MM.1S (cell line): ENCODE measurements at places on chromosomes 1 and 21.

GRCh38 chr21:29190923-29191331, 60.5 kb downstream of the MAP3K7CL start:
- no peaks in the 10 kb centered on the region for H3K27me3 ChIP-seq
- no peak overlapping the region for H3K27ac ChIP-seq

- H3K27ac ChIP-seq = peak overlapping the region; percentile 84
- peaks cover 52% of the 10 kb centered on the region for H3K4me1 ChIP-seq
- H3K27me3 ChIP-seq = no peaks in the 10 kb centered on the region
- peak; percentile 89 for DNase-seq
Observed at GRCh38 chr21:43312751-43313169, 114.2 kb downstream of the SIK1 start.

DNA sequence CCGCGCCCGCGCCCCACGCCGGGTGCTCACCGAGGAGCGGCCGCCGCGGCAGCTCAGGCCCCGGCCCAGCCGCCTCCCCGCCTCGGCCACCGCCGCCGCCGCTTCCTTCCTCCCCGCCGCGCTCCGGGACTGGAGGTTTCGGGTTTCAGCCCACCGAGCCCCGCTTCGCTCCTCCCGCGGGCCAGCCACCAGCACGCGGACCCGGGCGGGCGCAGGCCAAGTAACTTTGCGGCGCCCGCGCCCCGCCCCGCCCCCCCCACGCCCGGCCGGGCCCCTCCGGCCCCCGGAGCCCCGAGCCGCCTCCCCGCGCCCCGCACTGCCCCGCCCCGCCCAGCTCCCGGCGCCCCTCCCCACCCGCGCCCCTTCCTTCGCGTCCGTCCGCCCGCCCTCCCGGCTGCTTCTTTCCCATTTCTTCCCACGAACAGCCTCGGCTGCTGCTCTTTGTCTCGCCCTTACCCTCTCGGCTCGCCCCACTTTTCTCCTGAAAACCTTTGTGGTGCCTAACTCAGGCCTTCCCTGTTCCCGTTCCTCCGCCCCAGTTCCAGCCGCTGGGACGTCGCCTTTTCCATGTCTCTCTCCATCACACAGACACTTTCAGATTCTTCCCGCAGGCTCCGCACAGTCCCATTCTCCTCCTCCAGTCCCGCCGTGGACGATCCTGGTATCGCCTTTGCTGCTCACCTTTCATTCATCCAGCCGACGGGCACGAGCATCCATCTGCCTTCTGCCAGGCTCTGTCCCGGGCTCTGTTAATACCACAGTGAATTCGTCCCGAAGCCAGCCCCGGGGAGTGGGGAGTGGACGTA, at the start of gene GPR161:
GPR161 (minus strand) TSS at position 222 of the 806 bp plus-strand sequence. CDS start 32,080 bp downstream, outside the sequence.
- peak within 1 kb of the TSS; percentile 81 for H3K4me3 ChIP-seq
- H3K36me3 ChIP-seq = no peaks in the 10 kb centered on the region
- H3K27me3 ChIP-seq = peaks cover 23% of the 10 kb centered on the region
- peak; percentile 32 for DNase-seq

GRCh38 chr1:8343464-8344001, 25.6 kb downstream of the SLC45A1 start:
- H3K27ac ChIP-seq = no peak overlapping the region
- H3K36me3 ChIP-seq = no peaks in the 10 kb centered on the region
- no peak for DNase-seq

DNA sequence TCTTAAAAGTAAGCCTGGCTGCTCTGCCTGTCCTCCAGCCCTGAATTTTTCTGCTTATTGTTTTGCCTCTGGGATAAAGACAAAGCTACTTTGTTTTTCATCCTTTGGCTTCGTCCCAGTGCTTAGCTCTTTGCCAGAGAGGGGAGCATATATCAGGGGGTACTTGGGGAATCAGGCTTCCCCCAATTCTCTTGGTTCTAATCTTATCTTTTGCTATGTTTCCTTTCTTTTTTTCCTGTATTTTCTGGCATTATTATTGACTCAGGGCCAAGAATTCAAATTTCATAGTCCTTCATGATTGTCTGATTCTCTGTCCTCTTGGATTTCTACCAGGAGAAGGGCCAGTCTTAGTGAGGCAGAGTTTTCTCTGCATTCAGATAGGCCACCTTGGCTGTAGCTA, 51.2 kb downstream of the GIPC2 start:
- H3K27me3 ChIP-seq = no peaks in the 10 kb centered on the region
- no peaks in the 10 kb centered on the region for H3K36me3 ChIP-seq
- no peak for DNase-seq
- no peak overlapping the region for H3K27ac ChIP-seq
- no peak overlapping the region for H3K4me3 ChIP-seq
- no peaks in the 10 kb centered on the region for H3K4me1 ChIP-seq

DNA sequence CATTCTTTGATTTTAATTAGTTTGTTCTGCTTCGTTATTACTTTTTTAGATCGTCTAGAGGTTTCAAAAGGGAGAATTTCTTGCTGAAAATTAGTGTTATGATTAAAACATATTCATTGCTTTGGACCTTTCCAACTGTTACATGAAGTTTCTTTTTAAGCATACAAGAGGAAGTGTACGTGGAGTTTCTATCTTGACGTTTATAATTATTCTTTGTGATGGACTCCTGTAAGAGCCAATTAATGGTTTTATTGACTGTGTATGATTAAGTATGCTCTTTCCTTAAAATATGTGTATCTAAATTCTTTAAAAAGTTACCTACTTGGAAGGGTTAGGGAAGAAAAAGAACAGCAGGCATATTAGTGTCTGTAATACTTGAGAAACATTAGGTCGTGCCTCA, 37.8 kb downstream of the SPEN start:
- H3K27ac ChIP-seq = no peak overlapping the region
- H3K36me3 ChIP-seq = no peaks in the 10 kb centered on the region
- no peak for DNase-seq
- no peak overlapping the region for H3K4me3 ChIP-seq
- H3K4me1 ChIP-seq = peaks cover 15% of the 10 kb centered on the region

DNA sequence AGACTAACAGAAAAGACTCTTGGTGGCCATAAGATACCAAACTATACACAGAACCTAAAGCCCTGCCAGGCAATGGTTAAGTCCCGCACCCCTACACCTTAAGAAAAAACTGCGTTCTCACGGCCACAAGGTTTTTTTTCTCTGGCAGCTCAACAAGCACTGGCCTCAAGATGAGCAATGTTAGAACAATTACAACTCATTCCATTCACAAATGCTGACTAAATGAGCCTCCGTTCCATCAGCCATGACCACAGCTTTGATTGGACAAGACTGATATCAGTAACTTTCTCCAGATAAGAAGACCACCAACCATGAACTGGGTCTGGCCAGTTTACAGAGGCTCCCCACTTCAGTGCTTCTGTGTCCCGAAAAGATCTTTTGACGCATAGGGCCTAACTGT, 31.9 kb downstream of the SEC16B start:
- no peaks in the 10 kb centered on the region for H3K27me3 ChIP-seq
- DNase-seq = no peak
- no peaks in the 10 kb centered on the region for H3K36me3 ChIP-seq
- H3K4me3 ChIP-seq = no peak overlapping the region
- H3K27ac ChIP-seq = no peak overlapping the region
- H3K4me1 ChIP-seq = no peaks in the 10 kb centered on the region

DNA sequence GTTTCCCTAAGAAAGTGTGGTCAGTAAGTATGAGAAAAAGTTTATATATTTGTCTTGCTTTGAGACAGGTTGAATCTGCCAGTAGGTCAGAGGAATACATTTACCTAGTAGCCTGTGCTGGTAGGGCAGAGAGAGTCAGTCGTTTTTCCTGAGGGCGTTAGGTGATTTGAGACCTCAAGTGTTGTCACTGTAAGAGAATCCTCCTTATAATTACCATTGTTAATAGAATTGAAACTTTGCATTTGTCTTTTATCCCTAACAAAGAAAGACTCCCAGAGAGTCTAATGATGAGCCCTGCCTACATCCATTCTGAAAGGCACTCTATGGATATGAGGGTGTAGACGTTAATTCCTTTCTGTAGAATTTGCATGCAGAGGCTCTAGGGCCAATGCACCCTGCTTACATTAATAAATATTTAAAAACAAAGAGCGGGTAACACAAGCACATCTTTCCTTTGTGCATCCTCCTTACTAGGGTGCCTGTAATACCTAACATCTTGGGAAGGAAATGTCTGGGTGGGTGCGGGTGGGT, 16.4 kb downstream of the PBX1 start:
- no peak overlapping the region for H3K4me3 ChIP-seq
- no peaks in the 10 kb centered on the region for H3K27me3 ChIP-seq
- no peak overlapping the region for H3K27ac ChIP-seq
- no peak for DNase-seq
- no peaks in the 10 kb centered on the region for H3K36me3 ChIP-seq
- peaks cover 22% of the 10 kb centered on the region for H3K4me1 ChIP-seq

DNA sequence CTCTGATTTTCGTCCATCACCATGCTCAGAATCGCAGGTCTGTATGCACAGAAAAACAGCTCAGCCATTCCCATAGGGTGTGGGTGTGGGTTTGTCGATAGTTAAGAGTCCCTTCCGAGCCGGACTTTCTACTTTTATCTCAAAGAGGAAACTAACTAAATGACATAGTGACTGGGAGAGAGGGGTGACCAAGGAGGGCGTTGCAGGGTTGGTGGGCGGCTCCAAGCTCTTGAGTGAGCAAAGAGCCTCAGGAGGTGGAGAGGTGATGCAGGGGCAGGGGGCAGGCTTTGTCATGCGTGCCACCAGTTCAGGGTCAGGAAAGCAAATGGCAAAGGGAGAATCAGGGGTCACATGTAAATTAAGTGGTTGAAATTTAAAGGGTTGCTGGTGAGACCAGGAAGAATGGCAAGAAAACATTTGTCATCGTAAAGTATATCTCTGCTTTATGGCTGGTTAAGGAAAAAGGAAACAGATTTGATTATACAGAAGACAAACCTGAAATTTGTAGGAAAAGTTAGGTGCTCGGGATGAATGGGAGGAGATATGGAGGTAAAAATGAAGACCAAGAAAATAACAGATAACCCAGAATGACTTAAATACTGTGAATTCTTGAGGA, 249.0 kb downstream of the SETD4 start:
- H3K27ac ChIP-seq = no peak overlapping the region
- no peaks in the 10 kb centered on the region for H3K36me3 ChIP-seq
- no peak overlapping the region for H3K4me3 ChIP-seq
- no peak for DNase-seq
- H3K27me3 ChIP-seq = no peaks in the 10 kb centered on the region
- H3K4me1 ChIP-seq = no peaks in the 10 kb centered on the region

DNA sequence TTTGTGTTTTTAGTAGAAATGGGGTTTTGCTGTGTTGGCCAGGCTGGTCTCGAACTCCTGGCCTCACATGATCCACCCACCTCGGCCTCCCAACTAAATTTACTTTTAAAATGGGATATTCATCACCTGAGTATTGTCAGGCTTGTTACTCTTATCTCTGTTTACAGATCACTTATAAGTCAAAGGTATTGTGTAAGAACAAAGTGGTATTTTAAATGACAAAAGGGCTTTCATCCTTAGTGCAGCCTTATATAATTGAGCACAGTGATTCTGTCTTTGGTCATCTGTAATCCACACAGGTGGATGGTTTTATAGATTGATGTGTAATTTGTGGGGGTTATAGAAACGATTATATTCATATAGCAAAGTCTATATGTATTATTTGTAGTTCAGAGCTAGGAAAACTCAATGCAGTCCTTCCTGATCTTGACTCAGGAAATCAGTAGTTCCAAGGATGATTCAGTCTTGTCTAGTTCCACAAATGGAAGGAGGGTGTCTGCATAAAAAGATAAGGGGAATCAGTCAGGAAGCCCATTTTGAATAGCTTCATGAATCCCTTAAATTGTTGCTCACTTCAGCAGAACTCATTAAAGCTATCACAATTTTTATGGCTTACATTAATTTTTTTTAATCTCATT, 34.6 kb downstream of the STXBP3 start:
- no peak for DNase-seq
- no peaks in the 10 kb centered on the region for H3K36me3 ChIP-seq
- H3K27me3 ChIP-seq = no peaks in the 10 kb centered on the region
- H3K27ac ChIP-seq = no peak overlapping the region
- no peaks in the 10 kb centered on the region for H3K4me1 ChIP-seq

DNA sequence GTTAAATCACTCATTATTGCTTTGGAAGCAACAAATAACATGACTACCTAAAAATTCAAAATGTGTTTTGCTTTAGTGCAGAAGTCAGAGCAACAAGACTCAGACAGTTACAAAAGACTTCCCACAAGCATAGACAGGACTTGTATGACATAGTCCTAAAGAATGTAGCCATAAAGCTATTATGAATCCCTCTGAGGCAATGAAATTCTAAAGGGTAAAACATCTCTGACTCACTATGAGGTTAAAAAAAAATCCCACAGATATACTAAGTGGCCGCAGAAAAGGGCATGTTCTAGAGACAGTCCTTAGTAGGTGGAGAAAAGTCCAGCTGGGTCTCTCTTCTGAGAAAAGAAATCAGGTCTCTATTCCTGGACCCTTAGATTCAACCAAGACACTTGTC, 4.9 kb downstream of the PRKAB2 start:
- peaks cover 11% of the 10 kb centered on the region for H3K4me1 ChIP-seq
- no peaks in the 10 kb centered on the region for H3K36me3 ChIP-seq
- H3K27ac ChIP-seq = no peak overlapping the region

DNA sequence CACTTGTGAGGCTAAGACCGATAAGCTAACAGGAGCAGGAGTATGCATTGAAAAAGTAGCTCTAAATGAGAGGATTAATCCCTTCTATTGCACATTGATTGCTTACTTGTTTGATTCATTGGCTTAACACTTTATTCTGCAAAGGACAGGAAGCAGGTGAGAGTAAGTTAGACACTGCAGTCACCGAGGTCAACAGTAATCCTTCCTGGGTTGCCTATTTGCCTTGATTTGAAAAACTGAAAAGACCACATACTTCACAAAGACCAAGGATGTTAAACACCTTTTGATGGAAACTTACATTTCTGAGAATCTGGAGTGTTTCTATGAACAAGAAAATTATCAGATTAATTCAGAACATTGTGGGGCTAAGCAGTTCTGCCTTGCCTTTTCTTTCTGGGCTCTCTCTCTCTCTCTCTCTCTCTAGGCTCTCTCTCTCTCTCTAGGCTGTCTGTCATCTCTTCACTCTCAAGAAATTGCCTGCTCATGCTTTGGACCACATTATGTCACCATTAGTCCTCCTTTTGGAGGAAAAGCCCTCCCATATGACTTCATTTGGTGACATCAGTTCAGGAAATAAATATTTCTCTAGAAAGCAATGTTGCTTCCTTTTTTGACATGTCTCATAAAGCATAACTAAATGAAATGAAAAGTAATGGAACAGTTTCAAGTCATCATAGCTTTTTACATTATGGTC, 103.8 kb downstream of the TNFSF18 start:
- H3K27ac ChIP-seq = no peak overlapping the region
- H3K27me3 ChIP-seq = no peaks in the 10 kb centered on the region
- H3K36me3 ChIP-seq = no peaks in the 10 kb centered on the region

- H3K27ac ChIP-seq = no peak overlapping the region
- no peaks in the 10 kb centered on the region for H3K4me1 ChIP-seq
- no peak overlapping the region for H3K4me3 ChIP-seq
- no peaks in the 10 kb centered on the region for H3K36me3 ChIP-seq
- DNase-seq = no peak
Observed at GRCh38 chr1:115791816-115792215, 23.3 kb upstream of the CASQ2 start.

DNA sequence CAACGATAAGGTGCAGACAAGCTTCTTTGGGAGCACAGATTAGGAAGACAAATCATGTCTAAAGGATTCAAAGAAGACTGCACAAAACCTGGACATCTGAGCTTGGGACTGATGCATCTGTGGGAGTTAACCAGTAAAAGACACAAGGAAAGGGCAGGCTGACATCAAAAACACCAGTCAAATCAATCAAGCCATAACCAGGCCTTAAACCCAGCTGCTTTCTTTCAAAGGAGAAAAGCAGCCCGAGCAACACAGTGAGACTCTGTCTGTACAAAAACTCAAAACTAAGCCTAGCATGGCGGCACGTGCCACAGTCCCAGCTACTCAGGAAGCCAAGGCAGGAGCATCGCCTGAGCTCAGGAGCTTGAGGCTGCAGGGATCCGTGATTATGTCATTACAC, 411.6 kb downstream of the SMYD3 start:
- no peaks in the 10 kb centered on the region for H3K27me3 ChIP-seq
- DNase-seq = no peak
- H3K4me3 ChIP-seq = no peak overlapping the region
- no peak overlapping the region for H3K27ac ChIP-seq
- no peaks in the 10 kb centered on the region for H3K36me3 ChIP-seq
